ENCODE measurements at places on chromosomes 2 and 18.

GRCh38 chr2:133937669-133938068 lies 316.2 kb upstream of the MGAT5 start:
- no peak for DNase-seq

GRCh38 chr2:44120428-44120827 lies 48.2 kb upstream of the PPM1B start:
- DNase-seq = no peak

DNA sequence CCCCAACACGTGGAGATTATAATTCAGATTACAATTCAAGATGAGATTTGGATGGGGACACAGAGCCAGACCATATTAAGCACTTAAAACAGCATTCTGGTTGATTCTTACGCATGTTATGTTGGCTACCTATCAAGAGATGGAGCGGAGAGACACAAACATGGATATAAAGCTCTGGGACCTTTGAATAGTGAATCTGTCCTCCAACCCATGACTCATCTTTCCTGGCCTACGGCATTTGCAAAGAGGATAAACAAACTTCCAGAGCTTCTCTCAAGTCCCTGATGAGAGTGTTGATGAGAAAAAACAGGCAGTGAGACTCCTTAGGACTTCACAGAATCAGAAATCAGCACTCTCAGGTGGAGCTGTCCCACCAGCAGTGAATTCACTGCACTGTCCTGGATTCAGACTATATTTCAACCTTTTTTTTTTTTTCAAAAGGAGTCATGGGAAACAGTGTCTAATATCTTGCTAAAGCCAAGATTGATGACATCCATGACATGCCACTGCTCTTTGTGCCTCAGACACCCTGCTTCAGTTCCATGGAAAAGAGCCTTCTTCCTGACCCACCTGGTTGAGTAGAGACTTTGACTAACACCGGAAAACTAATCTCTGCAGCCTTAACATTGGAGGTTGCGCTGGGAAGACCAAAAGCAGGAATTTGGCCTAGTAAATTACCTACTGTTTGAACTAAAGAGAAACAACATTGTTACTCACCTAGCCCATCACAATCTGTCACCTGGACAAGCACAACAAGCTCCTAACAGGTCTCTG lies 62.1 kb upstream of the NPAS2 start:
- no peak for DNase-seq

DNA sequence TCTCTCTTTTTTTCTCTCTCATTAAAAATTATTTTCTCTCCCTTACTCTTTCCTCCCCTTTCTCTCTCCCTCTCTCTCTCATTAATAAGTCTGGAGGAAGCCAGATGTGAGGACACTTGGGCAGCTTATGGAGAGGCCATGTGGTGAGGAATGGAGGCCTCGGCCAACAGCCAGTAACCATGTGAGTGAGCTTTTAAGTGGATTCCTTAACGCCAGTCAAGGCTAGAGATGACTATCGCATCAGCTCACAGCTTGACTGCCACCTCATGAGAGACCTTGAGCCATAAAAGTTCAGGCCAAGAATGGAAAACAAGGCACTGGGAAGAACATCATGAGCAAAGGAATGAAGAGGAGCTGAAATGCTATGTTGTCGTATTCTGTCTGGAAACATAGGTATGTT lies 39.1 kb downstream of the ETAA1 start:
- no peak for DNase-seq

GRCh38 chr2:227428731-227429285 lies 41.1 kb upstream of the SCYGR1 start:
- no peak for DNase-seq

DNA sequence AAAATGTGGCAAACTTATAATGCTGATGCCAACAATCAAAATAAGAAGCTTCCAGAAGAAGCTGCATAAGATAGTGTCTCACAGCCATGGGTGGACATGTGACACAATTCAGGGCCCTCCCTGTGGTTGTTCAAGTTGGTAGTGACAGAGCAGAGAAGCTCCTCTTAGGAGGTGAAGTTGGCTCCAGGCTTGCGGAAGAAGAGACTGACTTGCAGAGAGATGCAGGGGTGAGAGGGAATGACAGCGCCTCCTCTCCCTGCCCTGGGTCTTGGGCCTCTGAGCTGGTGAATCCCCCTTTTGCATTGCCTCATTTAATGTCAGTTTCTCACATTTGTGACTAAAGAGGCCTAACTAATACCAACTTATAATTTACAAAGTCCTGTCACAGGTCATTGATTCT lies 23.0 kb upstream of the RHOB start:
- no peak for DNase-seq

Data from T47D (cell line).